ENCODE measurements at places on chromosomes 7 and 10.
A peak's percentile ranks its signal among the peaks of the same experiment; 100 is the strongest.

DNA sequence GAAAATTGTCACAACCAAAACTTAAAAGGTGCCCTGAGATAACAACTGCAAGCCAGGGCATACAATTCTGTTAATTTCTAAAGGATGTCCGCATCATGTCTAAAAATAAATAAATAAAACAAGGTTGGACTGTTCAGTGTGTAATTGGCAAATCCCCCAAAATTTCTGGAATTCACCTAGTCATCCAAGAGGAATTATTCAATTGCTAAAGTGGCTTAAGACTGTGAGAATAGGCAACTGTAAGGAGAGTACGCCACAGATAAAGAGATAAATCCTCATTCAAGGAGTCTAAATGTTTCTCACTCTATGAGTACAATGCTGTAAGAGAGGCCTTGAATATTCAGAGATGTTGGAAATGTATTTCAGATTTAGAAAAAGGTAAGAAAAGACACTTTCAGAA, 37.2 kb downstream of the PIK3AP1 start:
- no peak for ATAC-seq

GRCh38 chr10:3067118-3067858, at the start of gene PFKP:
Gene PFKP, plus strand, starts transcription at chr10:3067548. Its CDS starts 48 bp downstream, at chr10:3067596.
- ATAC-seq = peak; percentile 60

- no peak for ATAC-seq
These were observed 11.8 kb downstream of the OSBPL3 start for GRCh38 chr7:24968165-24968564.

DNA sequence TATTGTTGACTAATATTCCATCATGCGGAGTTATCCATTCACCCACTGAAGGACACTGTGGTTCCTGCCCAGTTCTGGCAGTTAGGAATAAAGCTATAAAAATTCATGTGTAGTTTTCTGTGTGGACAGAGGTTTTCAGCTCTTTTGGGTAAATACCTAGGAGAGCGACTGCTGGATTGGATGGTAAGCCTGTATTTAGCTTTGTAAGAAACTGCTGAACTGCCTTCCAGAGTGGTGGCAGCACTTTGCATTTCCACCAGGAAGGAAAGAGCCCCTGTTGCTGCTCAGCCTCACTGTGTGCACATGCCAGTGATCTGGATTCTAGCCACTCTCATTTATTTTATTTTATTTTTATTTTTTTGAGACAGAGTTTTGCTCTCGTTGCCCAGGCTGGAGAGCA, 14.2 kb downstream of the ZNF775 start:
- ATAC-seq = no peak

DNA sequence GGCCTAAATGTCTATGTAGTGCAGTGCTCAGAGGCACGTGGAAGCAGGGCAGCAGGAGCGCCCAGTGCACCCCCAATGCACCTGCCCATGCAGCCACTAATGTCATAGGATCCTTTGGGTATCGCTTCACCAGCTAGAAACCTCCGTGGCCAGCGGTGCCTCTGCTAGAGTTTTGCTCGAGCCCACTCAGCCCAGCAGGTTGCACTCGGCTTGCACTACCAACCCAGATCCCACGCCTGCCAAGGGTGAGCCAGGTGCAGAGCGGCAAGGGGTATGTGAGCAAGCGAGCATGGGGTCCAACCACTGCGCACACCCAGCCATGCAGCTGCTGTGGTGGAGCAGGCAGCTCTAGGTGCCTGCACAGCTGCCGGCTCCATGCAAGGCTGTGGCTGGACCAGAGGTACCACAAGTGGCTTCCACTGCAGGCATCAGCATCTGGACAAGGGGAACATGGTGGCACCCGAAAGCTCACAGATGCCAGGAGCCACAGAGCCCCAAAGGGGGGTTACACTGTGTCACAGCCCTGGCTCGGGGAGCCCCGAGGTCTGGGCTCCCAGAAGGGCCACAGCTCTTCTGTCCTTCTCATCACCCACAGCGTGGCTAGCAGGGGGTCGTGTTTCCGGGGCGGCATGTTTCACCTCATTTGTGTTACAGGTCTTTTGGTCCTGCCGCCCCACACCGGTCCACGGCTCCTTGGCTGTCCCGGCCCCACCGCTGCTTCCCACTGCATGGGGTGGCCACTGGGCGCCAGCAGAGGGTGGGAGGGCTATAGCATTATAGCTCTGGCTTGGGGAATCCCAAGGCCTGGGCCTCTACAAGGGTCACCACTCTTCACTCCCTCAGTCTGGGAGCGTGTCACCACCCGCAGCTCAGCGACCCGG, 2.3 kb upstream of the NCAPG2 start:
- ATAC-seq = no peak

GRCh38 chr10:44325157-44325556, 59.7 kb downstream of the CXCL12 start:
- no peak for ATAC-seq

DNA sequence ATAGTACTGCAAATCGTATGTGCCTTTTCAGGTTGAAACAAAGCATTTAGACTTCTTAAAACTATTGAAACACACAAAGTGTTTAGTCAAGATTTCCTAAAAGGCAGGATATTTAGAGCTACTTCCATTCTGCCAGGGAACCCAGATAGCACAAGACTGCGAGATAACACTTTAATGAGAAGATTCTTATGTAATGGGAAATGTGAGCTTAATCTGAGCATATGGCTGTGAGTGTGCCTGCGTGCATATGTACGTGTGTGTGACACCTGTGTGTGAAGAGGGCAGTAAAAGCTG, 14.3 kb upstream of the JCAD start:
- no peak for ATAC-seq

Measured in activated CD4-positive, CD25-positive, alpha-beta regulatory T cell treated with anti-CD3 and anti-CD28 coated beads, Interleukin-2, amount 50 U/mL, for 24 hours (primary cell).